Stimulated activated CD4-positive, alpha-beta T cell treated with anti-CD3 and anti-CD28 coated beads, Interleukin-1b, Interleukin-23, amount 100 ng/mL, for 4 hours (primary cell): ENCODE measurements at places on chromosomes 5 and 9.

DNA sequence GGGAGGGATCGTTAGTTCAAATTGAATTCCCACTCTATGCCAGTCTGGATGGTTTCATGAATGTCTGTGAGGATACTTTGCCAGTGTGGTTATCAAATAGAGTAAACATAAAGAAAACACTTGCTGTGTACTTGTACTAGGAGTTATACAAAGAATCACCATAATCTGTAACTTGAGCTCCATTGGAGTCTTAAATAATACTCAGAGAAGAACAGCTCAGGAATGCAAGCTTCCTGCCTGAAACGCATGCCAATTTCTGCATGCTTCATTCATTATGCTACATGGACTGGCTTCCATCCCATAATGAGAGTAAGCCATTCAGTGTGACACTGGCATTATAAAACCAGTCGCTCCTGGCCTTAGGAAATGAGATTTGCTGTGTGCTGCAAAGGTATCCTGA, 351.4 kb downstream of the SEMA5A start:
- no peak for DNase-seq

DNA sequence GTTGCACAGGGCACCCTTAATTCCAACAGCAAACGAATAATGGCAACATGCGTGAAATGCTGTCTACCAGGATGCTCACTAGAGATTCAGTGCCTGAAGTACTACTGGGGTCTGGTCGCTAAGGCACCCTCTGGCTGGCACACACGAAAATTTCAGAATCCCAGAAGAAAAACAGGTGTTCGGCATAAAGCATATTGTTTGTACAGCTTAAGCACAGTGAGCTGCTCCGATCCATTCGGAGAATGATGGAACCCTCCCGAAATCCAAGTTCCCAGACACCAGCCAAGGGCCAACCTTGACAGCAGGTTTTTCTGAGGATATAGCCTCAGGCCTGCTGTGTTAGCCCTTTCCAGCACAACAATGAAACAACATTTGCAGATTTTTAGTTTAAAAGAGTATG, 61.4 kb upstream of the ALDH1B1 start:
- DNase-seq, result no peak

DNA sequence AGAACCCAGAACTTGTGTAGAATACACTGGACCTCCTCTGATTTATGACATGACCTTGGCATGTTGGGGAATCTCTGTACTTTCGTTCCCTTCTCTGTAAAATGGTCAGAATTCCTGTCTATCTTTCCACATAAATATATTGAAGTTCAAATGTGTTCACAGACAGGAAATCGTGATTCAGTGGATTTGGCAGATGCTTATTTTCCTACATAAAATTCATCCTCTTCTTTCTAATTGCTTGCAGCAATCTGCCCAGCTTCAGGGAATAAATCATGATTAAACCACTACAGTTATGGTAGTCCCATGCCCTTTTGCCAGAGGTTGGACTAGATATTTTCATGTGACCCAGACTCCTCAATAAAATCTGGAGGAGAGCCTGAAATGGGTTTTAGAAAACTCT, 52.1 kb upstream of the ARL15 start:
- no peak for DNase-seq

GRCh38 chr9:108168236-108168850, 678.8 kb upstream of the KLF4 start:
- DNase-seq, result no peak

- DNase-seq, result no peak
These were observed 9.0 kb upstream of the KIF2A start for GRCh38 chr5:62296998-62297397.

DNA sequence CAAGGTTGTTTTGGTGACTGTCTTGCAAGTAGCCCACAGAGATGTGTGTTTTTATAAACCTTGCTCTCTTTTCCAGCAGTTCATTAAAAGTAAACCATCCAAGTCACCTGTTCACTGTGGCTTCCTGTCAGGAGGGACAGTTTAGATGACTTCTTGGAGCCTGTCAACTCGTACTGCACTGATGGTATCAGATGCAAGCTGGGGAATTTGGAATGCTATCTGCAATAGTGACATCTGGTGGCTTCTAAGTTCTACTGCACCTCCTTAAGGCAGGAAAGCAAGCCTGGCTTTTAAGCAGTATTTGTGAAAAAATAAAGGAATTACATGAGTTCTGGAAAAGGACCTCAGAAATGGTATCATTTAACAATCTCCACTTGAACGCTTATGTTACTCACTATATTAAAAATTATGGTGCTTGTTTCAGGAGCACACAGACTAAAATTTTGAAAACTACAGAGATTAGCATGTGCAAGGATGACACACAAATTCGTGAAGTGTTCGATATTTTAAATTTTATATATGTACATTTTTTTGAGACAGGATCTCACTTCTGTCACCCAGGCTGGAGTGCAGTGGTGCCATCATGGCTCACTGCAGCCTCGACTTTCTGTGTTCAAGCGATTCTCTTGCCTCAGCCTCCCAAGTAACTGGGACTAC, 164.0 kb downstream of the TTC39B start:
- DNase-seq, result peak; percentile 4

- no peak for DNase-seq
These were observed 6.9 kb downstream of the PCDHGA12 start for GRCh38 chr5:141437221-141437620.

DNA sequence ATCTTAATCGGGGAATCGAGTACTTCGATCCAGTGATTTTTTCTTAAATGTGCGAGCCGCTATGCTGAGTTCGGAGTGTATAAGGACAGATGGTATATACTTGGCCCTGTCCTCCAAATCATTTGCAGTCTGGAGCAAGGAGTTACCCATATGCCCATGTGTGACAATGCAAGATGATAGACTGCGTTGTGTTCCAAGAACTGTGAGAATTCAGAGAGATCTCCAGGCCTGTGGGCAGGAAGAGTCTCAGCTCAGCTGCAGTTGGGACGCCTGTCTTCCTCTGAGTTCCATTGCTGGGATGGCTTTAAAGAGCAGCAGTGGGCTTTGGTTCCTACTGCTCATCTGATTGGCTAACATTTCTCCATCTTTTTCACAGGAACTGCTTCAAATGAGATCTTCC, 106.6 kb downstream of the ADAMTS16 start:
- DNase-seq, result no peak

DNA sequence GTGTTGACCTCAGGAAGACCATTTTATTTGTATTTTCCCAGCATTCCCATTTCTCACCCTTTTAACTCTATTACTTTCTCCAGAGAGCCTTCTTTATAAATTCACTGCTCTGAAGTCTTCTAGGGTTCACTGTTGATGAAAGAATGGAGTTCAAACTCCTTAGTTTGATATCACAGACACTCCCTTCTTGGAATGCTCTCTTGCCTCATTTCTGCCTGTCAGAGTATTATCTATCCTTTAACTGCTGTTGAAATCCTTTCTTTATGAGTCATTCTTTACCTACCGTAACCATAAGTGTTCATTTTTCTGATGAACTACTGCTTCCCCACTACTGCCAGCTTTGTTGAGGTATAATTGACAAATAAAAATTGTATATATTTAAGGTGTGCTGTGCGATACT, 4.3 kb downstream of the RIC1 start:
- DNase-seq, result no peak

GRCh38 chr5:73378070-73378469, 70.5 kb downstream of the FOXD1 start:
- no peak for DNase-seq

DNA sequence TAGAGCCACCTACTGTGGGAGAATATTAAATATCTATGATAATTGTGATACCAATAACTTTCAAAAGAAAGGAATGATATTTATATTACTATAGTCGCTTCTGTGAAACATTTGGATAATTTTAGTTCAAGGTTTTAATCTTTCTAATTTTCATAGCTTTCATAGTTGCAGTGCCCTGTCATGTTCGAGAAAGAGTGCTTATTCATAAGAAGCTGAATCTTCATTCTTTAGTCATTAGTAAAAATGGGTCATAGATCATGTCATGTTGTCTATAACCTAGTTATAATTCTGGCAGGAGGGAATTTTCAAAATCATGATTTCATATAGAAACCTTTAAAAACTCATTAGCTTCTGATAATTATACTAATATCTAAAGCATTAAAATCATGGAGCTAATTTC, 685.6 kb downstream of the CETN3 start:
- DNase-seq, result no peak

DNA sequence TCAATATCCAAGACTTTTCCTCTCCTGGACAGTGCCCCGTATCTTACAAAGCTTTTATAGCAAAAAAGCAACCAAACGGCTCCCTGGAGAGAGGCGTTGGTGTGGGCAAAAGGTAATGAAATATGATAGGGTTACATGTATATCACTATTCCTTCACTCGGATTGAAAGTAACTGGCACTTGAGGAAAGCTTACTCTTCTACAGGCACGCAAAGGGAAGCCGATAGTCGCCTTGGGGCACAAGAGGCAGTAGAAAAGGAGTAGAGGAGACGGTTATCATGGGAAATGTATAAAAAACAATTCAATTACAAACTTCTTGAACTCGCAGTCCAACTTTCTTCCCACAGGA, 1.1 kb downstream of the DIAPH1 start:
- DNase-seq, result no peak

GRCh38 chr5:64339769-64340168, 166.0 kb upstream of the RGS7BP start:
- no peak for DNase-seq

DNA sequence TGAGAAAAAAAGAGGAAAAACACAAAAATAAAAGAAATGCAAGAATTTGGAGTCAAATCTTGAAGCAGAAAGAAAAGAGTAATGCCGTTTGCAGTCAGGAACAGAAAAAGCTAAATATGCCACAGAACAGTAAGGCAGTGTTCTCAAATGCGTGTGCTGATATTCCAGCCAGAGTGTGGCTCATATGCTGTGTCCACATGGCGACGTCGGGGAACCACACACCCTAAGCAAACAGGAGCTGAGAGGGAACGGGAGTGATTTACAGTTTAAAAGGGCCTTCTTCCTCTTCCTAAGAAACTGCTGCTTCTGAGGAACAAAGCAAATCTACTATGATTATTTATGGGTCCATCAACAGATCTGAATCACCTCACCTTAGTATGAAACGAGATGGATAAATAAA, 42.7 kb downstream of the DDX31 start:
- DNase-seq, result no peak

GRCh38 chr5:170305646-170306025, 8.1 kb upstream of the LCP2 start:
- DNase-seq, result no peak

DNA sequence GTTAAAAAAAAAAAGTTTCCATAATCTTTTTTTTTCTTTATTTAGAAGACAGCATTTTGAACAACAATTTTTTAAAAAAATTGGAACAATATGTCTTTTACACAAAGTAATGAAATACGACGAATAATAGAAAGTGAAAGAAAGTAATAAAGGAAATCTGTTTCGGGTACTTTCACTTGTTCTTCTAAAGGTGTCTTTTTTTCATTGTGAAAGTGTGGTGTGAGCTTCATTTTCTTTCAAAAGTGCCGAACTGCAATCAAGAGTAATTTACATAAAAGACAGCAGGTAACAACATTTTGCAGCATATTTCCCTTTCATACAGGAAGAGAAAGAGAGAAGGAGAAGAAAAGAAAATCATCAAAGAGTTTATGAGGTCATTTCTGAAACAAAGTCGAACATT, 159.7 kb upstream of the CDH12 start:
- DNase-seq, result no peak

- no peak for DNase-seq
These were observed 521.7 kb downstream of the HINT1 start for GRCh38 chr5:130643321-130643720.

DNA sequence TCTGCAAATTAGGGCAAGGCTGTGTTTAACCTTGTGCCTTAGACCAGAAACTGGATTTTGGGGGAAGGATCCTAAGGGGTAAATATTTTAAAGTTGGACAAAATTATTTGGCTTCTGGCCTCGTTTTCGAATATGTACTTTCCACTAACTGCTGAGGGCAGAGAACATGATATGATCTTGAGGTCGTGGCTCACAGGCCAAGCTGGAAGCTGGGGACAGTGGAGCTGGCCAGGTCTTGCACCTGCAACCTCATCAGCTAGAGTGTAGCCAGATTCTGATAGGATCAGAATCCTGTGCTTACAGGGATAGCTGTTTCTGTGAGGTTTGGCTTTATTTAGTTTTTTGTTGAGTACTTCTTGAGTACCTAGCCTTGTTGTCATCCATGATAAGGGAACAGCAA, 24.9 kb downstream of the MAN2A1 start:
- DNase-seq, result no peak

GRCh38 chr5:41960481-41960880, 35.4 kb downstream of the FBXO4 start:
- DNase-seq, result no peak

- DNase-seq, result no peak
These were observed 69.2 kb upstream of the SHB start for GRCh38 chr9:38138276-38138675.

DNA sequence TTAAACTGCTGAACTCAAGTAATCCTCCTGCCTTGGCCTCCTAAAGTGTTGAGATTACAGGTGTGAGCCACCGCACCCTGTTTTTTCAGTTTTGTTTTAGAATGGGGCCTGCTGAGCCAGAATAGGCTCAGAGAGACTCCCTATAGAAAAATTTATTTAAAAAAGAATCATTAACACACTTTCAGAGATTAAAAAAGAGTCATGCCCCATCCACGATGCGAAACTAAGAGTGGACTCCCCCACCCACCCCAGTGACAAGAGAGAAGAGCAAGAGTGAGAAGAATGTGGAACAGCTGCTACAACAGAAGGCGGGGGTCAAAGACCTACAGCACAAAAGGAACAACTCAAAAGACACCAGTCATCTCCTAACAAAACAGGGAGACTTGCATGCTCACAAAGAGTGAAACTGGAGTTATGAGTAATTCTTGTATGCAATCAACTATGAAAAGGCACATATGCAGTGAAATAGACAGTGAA, 47.2 kb downstream of the GLDC start:
- DNase-seq, result no peak

- DNase-seq, result no peak
These were observed 20.9 kb downstream of the CXXC5 start for GRCh38 chr5:139668924-139669661.

- DNase-seq, result no peak
These were observed 969.7 kb upstream of the CDH10 start for GRCh38 chr5:25614466-25614865.

DNA sequence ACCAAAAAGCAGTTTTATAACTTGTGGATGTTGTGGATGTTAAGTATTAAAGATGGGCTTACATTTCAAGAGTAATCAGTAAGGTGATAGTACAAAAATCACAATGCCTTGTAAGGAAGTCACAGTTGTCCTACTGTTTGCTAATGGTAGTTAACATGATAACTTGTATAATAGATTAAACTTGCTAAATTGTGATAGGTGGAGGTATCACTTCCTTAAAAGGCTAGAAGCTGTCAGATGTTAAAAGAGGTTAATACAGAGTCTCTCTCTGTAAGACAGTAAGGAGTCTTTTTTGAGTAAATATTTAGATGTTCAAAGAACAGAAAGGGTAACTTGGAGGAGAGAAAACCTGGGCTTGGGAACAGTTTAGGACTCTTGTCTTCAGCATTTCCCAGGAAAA, 14.2 kb upstream of the MACIR start:
- DNase-seq, result no peak

DNA sequence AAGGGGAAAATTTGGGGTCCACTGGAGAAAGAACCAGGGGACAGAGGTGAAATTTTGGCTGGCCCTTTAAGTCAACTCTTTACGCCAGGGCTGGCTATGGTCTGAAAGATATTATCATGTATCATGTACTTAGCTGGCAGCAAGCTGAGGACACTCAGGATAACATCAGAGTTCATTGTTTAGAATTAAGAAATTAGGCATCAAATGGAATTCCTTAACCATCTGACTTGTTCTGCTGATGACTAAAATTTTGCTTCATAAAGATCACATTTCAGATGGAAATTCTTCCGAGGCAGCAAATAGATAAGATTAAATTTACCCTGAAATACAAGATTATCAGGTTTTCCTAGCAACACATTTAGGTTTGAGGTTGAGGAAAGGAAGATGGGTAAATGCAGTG, 269.4 kb upstream of the KLF9 start:
- DNase-seq, result no peak
